ENCODE measurements at places on chromosomes 13 and 19.

GRCh38 chr19:14479975-14480699 lies 5.0 kb upstream of the PTGER1 start:
- DNase-seq: no peak

DNA sequence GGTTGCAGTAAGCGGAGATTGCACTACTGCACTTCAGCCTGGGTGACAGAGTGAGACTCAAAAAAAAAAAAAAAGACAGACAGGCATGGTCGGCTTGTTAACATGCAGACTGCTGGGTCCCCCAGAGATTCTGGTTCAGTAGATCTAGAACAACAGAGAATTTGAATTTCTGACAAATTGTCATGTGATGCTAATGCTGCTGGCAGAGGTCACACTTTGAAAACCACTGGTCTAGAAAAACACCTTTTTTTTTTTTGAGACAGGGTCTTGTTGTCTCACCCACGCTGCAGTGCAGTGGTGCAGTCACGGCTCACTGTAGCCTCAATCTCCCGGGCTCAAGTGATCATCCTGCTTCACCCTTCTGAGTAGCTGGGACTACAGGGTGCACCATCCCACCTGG lies 7.7 kb upstream of the LRFN3 start:
- no peak for DNase-seq

DNA sequence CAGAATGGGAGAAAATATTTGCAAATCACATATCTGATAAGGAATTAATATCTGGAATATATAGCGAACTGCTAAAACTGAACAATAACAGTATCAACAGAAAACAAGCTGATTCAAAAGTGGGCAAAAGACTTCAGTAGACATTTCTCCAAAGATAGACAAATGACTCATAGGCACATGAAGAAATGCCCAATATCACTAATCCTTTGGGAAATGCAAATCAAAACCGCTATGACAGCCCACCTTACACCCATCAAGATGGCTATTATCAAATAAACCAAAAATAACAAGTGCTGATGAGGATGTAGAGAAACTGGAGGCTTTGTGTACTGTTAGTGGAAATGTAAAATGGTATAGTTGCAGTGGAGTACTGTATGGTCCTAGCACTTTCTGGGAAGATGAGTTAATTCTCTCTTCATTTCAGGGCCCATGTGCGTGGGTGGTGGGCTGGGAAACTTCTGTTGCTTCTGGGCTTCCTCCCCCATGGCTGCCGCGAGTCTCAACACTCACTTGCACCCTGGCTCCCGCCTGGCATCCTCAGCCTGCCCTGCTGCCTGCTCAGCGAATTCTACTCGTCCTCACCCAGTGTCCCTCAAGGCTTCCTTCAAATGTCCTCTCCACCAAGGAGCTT lies 12.4 kb upstream of the GJA3 start:
- DNase-seq: no peak

DNA sequence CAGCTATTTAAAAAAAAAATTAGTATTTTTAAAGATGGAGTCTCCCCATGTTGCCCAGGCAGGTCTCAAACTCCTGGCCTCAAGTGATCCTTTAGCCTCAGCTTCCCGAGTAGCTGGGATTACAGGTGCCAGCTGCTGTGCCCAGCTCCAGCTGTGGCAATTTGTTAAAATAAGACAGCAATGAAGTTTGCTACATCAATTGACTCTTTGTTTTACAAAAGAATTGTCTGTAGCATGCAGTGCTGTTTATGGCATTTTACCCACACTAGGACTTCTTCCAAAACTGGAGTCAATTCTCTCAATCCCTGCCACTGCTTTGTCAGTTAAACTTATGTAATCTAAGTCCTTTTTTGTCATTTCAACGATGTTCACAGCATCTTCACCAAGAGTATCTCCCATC lies 49.3 kb downstream of the NDFIP2 start:
- no peak for DNase-seq

GRCh38 chr19:14558370-14559066 lies 13.3 kb downstream of the NDUFB7 start:
- no peak for DNase-seq
